ENCODE measurements at places on chromosomes 2 and 18.

- DNase-seq, result no peak
Measured at GRCh38 chr2:106137731-106138521, 56.2 kb downstream of the UXS1 start.

DNA sequence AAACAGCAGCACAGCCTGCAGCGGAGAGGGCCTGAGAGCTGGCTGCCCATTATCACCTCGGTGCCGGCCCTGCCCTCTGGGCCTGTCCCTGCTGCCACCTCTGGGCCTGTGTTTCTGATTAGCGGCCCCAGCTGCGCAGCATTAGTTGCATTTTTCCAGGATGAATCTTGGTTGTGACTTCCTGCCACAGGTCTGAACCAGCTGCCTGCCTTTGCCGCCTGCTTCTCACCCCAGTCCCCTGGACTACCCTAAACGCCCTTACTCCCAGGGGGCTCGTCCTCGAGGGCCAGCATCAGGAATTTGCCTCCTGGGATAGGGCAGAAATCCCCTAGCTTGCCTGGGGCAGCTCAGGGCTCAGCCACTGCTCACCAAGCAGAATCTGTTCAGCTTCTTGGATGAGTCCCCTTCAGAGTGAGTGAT is 342.8 kb downstream of the DYSF start:
- no peak for DNase-seq

- no peak for DNase-seq
Measured at GRCh38 chr18:32383050-32383819, 87.4 kb downstream of the GAREM1 start.

DNA sequence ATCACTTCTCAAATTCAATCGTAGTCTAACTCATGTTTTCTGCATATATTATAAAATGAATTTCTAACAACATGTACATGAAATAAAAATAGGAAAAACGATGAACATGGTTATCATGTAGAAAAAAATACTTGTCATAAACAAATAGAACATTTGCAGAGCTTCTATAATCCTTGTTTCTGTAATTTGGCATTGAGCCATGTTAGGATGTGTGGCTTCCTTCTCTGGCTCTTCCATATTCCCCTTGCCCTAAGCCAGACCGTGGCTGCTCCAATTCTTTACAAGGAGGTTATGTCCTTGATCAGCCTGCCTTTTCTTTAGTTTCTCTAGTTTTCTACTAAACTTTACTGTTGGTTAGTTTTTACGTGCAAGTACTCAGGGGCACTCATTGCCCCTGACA is 155.3 kb downstream of the COL6A3 start:
- DNase-seq, result no peak

DNA sequence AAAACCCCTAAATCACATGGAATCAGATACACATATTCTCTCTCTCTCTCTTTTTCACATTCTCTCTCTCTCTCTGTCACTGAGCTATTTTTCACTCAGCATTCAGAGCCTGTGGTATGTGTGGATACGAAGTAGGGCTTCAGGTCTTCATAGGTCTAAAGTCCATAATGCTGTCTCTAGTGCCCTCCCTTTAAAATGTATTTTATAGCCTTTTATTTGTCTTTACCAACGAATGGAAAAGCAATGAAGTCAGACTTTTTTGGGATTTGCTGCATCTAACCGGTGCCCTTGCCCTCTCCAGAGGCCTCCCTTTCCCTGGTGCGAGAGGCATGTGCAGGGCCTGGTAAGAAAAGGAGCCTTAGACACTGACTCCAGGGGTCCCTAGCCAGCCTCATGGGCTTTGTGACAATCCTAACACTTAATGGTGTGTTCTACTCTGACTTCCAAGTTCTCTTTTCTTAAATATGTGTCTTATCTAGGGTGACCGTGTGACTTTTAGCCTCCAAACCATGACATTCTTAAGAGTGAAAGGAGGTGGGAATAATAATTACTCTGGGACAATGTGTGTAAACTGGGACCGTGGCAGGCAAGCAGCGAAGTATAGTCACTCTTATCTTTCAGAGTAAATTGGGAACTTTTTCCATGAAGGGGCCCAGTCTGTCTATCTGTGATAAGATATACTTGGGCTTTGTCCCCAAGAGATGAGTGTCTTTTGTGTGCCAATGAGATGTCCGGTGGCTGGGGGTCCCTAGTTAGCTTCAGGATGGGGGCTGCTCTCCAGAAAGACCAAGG is 101.1 kb downstream of the B3GNT2 start:
- no peak for DNase-seq

DNA sequence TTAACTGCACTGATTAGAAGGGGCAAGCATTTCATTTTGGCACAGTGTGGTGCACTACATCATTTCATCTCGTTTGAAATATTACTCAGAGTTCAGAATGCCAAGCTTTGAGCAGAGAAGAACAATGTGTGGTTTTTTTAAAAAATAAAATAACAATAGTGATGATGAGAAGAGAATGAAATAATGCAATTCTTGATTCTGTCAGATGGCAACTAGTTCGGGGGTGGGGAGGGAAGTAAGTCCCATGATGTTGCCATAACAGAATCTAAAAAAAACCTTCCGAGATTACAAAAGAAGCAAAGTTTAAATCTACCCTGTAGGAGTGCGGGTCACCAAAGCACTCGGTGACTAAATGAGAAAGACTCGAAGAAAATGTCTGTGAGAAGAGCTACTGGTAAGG is 490.4 kb downstream of the NR4A2 start:
- DNase-seq, result no peak

GRCh38 chr2:21658907-21659477 is 535.2 kb downstream of the TDRD15 start:
- no peak for DNase-seq

DNA sequence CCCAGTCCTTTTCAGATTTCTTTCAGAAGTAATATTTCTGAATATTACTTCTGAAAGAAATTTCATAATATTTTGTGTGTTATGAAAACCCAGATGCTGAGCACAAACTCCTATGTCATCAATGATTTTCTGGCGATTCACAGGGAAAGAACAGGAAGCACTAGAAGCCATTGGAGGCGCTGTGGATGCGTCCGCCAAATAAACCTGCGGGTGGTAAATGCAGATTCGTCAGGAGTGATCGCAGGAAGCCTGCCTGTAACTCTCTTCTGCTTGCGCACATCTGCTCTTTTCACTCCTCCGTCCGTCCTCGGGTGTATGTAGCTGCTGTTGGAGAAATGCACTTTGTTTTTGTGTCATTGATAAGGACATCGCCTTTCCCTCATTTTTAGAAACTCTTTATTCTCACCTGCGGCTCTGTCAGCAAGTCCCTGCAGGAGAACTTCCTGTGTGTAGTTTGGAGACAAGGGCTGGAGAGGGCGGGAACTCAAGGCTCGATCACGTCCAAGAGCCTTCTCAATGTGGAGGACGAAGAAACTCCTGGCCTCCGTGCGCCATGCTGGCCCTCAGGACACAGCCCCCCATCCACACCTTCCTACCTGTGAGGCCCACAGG is 483.8 kb downstream of the GALR1 start:
- DNase-seq, result no peak

- DNase-seq, result no peak
Measured at GRCh38 chr2:106025796-106026195, 168.3 kb downstream of the UXS1 start.

DNA sequence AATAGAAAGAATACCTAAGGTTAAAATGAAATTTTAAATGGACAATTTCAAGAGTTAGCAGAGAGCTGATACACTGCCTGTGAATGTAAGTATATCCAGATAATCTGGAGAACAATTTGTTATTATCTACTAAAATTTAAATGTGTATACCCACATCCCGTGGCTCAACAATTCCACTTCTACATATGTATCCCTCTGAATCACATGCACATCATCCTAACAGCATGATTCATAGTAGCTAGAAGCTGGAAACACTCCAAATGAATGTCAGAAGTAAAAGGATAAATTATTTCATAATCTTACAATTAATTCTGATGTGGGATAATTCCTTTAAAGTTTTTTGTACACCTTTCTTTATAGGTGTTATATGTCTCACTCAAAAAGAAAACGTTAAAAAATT is 87.9 kb downstream of the CNTNAP5 start:
- no peak for DNase-seq

DNA sequence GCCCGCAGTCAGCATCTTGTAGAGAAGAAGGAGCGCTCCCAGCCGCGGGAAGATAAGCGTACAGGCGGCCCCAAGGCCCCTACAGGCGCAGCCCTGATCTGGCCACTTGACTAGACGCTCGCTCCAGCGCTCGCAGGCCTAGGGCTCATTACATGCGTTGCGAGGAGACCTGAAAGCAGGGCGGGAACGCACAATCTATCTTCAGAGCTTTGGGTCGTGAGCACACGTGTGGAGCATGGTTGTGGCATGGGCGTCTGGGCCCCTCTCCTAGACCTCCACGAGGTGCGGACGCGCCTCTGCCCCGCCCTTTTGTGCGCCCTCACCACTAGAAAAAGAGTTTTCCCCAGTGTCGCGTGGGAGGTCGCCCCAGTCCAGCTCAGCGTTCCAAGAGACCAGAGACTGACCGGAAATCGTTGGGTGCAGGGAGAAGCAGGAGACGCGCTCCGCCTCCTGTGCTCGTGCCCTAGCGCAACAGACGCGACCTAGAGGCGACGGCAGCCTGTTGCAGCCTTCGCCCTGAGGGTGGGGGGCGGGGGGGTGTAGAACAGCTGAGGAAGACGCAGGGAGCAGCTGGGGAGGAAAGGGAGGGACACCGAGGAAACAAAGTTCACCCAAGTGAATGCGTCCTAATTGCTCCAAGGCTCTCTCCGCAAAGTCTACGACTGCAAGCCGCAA is 12.6 kb downstream of the NR4A2 start:
- no peak for DNase-seq

DNA sequence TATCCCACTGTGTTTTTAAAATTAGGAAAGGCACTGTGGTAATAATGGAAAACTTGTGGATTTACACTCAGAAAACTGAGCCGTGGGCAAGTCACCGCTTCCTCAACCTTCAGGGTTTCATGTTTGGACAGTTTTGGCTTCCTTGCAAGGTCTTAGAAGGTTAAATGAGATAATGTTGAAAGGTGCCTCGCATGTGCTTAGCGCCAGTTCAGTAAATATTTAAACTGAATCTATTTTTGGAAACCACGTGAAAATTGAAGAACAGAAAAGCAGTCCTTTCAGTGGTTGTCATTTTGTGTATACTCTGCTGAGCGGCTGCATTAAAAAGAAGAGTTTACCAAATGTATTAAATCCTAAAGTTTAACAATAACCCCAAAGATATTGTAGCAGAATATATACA is 15.2 kb upstream of the AGAP1 start:
- no peak for DNase-seq

DNA sequence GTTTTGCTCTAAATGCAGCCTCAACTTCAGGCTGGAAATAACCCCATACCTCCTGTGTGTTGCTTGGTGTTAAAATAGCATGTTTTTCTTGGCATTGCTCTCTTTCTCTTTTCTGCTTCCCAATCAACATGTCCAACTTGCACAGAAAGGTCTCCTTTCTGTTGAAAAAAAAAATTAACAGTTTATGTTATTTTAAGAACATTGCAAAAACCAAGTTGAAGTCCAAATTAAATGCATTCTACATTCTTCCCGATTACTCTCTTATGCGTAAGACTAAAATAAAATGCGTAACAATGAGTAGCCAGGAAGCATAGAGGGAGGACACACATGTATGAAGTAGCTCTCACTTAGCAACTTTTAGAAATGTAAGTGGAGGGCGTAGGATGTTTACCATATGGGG is 1406.1 kb upstream of the NXPH2 start:
- DNase-seq, result no peak

DNA sequence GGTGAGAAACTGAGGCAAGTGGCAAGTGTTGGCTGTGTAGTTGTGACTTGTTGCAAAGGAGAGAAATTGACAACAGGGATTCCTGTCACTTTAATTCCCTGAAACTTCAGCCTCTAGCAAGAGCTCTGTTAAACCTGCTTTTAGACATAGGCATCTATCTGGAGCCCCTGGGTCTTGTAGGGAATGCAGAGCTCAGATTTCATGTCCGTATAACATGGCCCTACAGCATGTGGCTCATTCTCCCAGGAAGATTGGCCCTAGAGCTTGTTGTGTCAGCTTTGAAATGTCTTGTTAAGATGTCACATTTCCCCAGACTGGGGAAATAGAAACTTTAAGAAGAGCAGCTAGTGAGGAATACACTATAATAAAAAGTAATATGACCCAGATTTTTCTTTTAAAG is 115.8 kb downstream of the POLE4 start:
- DNase-seq, result no peak

- no peak for DNase-seq
Measured at GRCh38 chr2:164903204-164903603, 52.1 kb downstream of the SLC38A11 start.

GRCh38 chr2:48247206-48247605 is 282.7 kb upstream of the STON1 start:
- no peak for DNase-seq

DNA sequence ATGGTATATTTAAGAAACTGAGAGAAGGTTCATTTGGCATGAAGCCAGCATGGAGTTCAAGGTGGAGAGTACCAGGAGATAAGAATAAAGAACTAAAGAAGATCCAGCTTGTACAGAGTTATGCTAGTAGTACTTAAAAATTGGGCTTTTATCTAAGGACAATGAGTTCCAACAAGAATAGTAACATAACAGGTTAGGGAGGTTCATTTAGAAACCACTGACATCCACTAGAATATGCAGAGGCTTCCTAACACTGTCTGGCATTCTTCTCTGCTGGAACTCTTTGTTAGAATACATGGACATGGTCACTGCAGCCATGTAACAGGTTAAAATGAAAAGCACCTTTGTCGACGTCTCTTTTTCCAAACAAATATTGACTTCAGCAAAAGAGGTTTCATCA is 42.6 kb upstream of the DSC1 start:
- DNase-seq, result no peak

DNA sequence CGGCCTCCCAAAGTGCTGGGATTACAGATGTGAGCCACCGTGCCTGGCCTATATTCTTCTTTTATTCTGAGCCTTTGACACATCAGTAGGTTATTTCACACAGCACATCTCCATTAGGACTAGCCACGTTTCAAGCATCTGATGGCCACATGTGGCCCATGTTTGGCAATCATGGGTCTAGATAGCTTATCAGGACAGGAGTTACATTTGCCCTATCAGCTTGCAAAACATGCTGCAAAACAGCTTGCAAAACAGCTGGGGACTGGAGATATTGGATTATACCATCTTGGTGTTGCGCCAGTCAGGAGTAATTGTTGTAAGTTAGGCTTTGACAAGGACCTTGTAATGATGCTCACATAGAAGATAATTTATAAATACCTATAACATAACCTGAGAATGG is 94.9 kb downstream of the GBX2 start:
- no peak for DNase-seq

DNA sequence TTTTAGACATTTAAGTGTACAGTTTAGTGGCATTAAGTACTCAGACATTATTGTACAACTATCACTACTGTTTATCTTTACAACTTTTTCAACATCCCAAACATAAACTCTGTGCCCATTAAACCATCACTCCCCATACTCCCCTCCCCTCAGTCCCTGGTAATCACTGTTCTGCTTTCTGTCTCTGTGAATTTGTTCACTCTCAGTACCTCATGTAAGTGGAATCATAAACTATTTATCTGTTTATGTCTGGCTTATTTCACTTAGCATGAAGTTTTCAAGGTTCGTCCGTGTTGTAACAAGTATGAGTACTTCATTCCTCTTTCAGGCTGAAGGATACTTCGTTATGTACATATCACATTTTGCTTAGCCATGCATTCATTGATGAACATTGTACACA is 9.8 kb upstream of the RUFY4 start:
- DNase-seq, result no peak

GRCh38 chr2:72981536-72981935 is 64.2 kb downstream of the EMX1 start:
- DNase-seq, result no peak

GRCh38 chr18:74457725-74458421 is 765 bp upstream of the DIPK1C start:
- no peak for DNase-seq

GRCh38 chr18:55781481-55781957 is 193.5 kb upstream of the TCF4 start:
- peak; percentile 55 for DNase-seq

- no peak for DNase-seq
Measured at GRCh38 chr2:61512768-61513398, 25.3 kb downstream of the XPO1 start.
